ENCODE measurements at places on chromosomes 11 and 22.

- no peak for DNase-seq
Observed at GRCh38 chr11:87295237-87295636, 257.5 kb downstream of the TMEM135 start.

- DNase-seq: no peak
Observed at GRCh38 chr22:35554297-35554845, 13.7 kb downstream of the RASD2 start.

GRCh38 chr11:72840780-72841179 lies 26.6 kb downstream of the ATG16L2 start:
- no peak for DNase-seq

GRCh38 chr11:46216019-46216764 lies 61.3 kb upstream of the CREB3L1 start:
- no peak for DNase-seq

- DNase-seq: peak; percentile 54
Observed at GRCh38 chr11:36469063-36469462, 41.0 kb downstream of the TRAF6 start.

- no peak for DNase-seq
Observed at GRCh38 chr11:117862019-117862725, 14.3 kb downstream of the FXYD6 start.

DNA sequence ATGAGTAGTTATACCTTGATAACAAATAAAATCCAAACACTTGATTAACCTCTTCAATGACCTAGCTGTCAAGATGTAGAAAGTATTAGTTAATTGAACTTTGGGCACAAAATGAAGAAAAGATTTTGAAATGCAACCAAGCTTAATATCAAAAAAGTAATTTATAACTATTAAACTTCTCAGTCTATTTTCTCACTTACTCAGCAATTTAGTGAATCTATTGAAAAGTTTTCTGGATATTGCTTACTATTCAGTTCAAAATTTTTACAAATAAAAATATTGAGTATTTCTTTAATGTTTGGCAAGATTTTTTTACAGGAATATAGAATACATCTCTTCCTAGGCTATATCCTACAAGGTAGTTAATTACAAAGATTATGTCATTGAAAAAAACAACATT lies 192.5 kb downstream of the GRIA4 start:
- DNase-seq: no peak

DNA sequence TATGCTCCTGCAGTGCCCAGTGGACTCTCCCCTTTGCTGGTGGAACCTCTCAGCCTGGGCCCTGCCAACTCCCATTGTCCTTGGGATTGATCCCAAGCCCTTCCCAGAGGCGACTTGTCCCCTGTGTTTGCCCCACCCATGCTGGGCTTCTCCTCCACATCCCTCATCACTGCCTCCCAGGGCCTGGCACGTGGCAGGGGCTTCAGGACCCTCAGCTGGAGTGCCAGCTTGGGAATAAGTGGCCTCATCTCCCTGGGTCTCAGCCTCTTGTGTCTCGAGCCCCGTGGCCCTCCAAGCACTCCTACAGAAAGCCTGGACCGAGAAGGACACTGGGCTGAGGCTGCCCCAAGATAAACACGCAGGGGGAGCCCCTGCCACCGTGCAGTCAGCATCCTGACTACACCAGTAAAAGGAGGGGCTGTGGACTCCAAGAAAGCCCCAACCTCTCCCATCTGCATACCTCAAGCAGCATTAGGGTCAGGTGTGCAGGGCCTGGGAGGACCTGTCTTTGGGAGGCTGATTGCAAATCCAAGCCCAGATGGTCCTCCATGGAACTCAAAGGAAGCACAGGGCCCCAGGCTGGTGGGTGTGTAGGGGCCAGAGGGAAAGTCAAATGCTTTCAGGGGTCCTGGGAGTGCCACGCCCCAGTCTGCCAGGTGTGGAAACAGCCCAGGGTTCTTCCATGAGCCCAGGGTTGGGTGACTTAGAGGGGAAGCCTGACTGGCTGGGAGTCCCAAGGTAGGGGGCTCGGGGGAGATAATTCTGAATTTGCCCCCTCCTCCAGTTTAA lies 9.5 kb upstream of the GNAZ start:
- DNase-seq: peak; percentile 12

DNA sequence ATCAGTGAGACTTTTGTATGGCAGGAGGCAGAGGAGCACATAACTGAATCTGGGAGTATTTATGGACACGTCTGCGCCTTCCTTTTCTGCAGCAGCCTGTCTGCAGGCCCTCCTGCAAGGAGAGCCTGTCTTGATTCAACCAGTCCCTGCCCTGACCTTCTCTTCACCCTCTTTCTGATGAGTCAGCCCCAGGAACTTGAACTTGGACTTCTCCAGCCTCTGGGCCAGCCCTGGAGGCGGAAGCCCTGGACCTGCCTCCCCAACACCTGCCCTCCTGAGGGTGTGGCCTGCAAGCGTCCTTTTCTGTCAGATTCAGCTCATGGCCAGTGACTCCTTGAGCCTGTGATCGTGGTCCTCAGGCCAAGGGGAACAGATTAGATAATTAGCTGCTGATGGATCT lies 20.0 kb downstream of the DAGLA start:
- no peak for DNase-seq

DNA sequence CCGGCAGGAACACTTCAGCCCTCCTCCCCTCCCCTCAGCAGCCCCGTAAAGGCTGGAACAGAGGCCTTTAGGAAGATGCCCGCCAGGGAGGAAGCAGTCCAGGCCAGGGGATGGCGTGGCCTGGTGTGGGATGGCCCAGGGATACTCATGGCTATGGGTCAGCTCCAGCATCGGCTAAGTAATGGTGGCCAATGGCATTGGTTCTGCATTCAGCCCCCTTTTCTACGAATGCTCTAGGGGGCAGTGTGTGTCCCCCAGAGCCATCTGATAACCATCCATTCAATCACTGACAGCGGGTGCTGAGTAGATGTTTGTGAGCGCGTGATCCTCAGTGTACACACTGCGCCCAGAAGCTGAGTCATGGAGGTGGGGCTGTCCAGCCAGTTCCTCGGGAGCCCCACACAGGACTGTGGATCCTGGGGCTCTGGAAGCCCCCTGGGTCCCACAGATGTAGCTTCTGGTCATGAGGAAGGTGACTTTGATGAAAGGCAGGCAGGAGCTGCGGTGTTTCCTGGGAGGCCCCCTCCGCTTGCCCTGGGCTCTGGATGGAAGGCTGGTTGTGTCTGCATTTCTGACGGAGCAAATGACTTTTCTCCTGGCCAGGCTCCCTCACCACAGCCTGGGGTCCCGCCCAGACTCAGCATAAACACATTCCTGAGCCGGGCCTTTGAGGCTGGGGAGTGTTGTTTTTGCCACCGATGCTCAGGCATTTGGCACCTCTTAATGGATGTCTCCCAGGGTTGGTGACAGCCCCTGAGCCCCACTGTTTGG lies 46.5 kb downstream of the FBLN1 start:
- DNase-seq: no peak

DNA sequence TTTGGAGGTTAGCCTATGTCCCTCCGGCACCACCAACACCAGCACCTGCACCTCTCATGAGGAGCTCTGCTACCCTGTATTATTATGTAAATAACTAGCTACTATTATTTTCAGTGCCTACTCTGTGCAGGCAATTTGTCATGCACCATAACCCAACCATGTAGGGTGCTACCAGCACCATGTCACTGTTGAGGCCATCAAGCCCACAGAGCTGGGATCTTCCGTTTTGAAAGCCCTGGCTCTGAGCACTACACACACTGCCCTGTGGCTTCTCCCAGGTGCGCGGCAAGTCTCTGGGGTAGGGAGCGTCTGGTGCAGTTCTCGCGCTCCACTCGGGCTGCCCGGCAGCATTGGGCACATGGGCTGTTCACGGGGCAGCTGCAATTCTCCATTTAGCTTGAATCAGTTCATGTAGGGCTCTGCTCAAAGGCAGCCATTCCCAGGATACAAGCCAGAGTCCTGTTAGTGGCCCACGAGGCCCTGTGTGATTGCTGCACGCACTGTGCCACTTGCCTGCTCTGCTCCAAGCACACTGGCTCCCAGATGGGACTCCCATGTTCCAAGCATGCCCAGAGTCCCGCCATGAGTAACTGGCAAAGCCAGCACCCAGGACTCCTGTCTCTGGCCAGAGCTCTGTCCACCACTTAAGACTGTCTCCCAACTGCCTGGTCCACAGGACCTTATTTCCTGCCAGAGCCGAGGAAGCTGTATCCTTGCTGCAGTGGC lies 42.5 kb upstream of the CDON start:
- no peak for DNase-seq

DNA sequence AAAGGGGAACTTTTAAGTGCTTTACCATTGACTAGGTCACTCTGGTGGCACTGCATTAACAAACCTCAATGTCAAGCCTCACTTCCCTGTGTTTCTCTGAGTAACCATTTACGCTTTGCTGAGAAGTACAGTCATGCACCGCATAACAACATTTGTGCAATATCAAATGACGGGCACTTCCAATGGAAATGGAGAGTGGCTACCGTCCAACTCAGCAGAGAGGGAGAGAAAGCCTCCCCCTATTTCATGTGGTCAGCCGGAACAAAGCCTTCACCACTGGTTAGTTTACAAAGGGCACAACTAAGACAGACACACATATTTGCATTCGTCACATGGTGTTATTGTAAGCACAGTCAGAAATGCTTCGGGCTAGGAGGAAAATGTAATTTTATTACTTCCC lies 117.3 kb downstream of the RASSF10 start:
- no peak for DNase-seq

- no peak for DNase-seq
Observed at GRCh38 chr11:130442737-130443136, 5.7 kb upstream of the ADAMTS15 start.

DNA sequence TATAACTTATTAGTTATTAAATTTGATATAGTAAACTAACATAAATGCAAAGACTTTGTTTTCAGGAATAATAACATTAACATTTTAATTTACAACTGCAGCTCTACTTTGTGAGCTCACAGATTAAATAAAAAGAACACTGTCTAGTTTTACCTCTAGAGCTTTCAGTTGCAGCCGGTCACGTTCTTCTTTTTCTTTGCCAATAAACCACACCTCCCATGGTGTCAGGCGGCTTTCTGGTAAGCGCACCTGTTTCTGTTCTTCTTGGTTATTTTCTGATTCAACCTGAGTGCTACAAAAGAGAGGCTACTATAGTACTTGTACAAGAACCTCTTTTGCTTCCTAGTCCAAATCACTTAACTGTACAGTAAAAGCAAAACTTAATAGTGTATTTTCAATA lies 5.8 kb downstream of the CCDC34 start:
- no peak for DNase-seq
